Left colon (tissue), 2 donors: ENCODE measurements at places on chromosomes 1 and 21.

- DNase-seq, result no peak
Measured at GRCh38 chr1:203378556-203379245, 27.8 kb upstream of the FMOD start.

- DNase-seq, result no peak
Measured at GRCh38 chr1:66556161-66556611, 22.2 kb downstream of the SGIP1 start.

GRCh38 chr1:47870946-47871676, 126.1 kb downstream of the TRABD2B start:
- DNase-seq, result no peak

DNA sequence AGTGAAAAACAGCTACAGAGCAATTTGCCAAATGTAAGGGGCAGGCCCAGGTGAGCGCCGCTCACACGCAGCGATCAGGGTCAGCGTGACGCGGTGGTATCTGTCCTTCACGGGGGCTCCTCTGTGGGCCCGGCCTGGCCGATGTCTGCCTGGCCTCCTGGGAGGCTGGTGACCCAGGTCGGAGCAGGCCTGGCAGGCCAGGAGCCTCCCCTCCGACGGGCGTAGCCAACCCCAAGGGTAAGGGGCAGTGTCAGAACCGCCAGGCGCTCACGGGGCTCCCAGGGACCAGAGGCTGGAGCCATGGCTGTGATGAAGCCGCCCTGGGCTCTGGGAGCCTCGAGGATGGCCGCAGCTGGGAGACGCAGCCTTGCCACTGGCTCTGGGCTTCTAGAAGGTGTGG, 72.1 kb downstream of the MORN1 start:
- DNase-seq, result no peak

GRCh38 chr1:116498789-116499628, 71.8 kb downstream of the CD58 start:
- peak; percentile 48 for DNase-seq

- DNase-seq, result no peak
Measured at GRCh38 chr1:186880982-186881381, 52.2 kb downstream of the PLA2G4A start.

GRCh38 chr1:204873714-204874113, 3.1 kb downstream of the NFASC start:
- DNase-seq, result no peak
